ENCODE measurements at places on chromosomes 16 and 17. TPM values are rescaled to one million over a fixed set of nuclear protein-coding genes. Genes with fewer than 3 reads are reported as not detected.

SLC38A8 gene
- not detected for total RNA-seq

FBXO39 gene
- 0.26 TPM for total RNA-seq

SEPTIN12 gene
- total RNA-seq: not detected

SHCBP1 gene
- 2.0 TPM for total RNA-seq

DNAI2 gene
- total RNA-seq: not detected

GALR2 gene
- total RNA-seq: not detected

DNASE1L2 gene
- 1.1 TPM for total RNA-seq

CHRNE gene
- 0.84 TPM for total RNA-seq

SLC13A2 gene
- total RNA-seq: not detected

RNF222 gene
- total RNA-seq: not detected

TMED6 gene
- 0.84 TPM for total RNA-seq

MRM1 gene
- 2.7 TPM for total RNA-seq

COQ7 gene
- 19.2 TPM for total RNA-seq

TBC1D3E gene
- not detected for total RNA-seq

LONP2 gene
- 58.7 TPM for total RNA-seq

ZNF750 gene
- 0.21 TPM for total RNA-seq

KRT12 gene
- not detected for total RNA-seq

CCL7 gene
- total RNA-seq: not detected

NPIPA8 gene
- 2.2 TPM for total RNA-seq

MED9 gene
- 11.1 TPM for total RNA-seq

PARD6A gene
- 3.9 TPM for total RNA-seq

SLC12A3 gene
- not detected for total RNA-seq

SCNN1B gene
- 1.3 TPM for total RNA-seq

ADGRG3 gene
- 3.9 TPM for total RNA-seq

ODAD4 gene
- 1.4 TPM for total RNA-seq

CD300E gene
- 4.3 TPM for total RNA-seq

KRTAP2-2 gene
- total RNA-seq: not detected

Measured in aorta (tissue), 5 donors.